T-helper 2 cell (primary cell): ENCODE measurements at places on chromosomes 16 and 17.

DNA sequence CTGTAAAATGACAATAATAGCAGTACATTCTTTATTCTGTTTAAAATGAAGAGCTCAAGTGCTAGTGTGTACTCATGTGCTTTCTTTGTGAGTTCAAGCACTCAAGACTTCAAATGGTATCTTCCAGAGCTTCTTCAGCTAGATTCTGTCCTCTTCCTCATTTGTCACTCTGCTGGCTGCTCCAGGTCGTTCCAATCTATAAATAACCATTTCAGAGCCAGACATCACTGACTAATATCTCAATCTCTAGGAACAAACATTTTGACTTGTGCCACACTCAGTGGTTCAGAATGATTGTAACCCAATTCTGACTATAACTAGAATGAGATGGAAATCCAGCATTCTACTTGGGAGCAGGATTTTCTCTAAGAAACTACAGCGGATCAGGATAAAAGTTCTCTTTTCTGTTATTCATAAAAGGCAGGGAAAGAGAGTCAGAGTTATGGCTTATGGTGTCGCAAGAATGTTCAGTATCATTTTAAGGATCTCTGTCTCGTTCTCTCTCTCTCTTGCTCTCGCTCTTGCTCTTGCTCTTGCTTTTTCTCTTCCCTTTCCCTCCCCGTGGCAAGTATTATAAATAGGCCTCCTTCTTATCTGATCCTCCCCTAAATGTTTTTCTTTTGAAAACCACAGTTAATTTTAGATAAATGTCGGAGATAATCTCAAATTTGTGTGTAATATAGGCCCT, 116.3 kb upstream of the MAF start:
- no peak for DNase-seq

- DNase-seq: no peak
Measured at GRCh38 chr16:10619271-10619849, 39.0 kb upstream of the EMP2 start.

- no peak for DNase-seq
Measured at GRCh38 chr17:42198897-42199296, 4.6 kb upstream of the GHDC start.

DNA sequence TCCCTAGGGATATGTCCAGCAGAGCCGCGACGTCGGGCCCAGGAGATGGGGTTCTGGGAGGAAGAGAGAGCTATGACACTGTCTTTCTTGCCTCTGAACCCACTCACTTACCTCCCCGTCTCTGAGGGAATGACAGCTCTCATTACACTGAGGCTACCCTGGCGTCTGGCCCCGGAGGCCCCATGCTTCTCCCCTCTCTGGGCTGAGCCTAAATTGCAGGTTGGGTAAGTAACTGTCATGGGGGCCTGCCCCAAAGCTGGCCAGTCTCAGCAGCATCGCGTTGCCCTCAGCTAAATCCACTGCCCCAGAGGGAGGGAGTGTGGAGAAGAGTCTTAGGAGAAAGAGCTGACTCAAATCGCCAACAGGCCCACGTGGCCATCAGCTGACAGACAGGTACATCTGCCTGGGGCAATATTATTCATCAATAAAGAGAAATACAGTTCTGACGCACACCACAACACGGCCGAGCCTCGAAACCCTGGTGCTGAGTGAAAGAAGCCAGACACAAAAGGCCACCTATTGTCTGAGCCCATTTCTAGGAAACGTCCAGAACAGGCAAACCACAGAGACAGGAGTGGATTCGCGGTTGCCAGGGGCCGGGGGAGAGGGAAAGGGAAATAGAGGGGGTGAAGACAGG, 156.4 kb downstream of the C16orf95 start:
- DNase-seq: no peak

GRCh38 chr17:49439673-49440571, 25.2 kb upstream of the PHB1 start:
- no peak for DNase-seq

GRCh38 chr16:80993307-80993706, 13.4 kb downstream of the CMC2 start:
- no peak for DNase-seq

DNA sequence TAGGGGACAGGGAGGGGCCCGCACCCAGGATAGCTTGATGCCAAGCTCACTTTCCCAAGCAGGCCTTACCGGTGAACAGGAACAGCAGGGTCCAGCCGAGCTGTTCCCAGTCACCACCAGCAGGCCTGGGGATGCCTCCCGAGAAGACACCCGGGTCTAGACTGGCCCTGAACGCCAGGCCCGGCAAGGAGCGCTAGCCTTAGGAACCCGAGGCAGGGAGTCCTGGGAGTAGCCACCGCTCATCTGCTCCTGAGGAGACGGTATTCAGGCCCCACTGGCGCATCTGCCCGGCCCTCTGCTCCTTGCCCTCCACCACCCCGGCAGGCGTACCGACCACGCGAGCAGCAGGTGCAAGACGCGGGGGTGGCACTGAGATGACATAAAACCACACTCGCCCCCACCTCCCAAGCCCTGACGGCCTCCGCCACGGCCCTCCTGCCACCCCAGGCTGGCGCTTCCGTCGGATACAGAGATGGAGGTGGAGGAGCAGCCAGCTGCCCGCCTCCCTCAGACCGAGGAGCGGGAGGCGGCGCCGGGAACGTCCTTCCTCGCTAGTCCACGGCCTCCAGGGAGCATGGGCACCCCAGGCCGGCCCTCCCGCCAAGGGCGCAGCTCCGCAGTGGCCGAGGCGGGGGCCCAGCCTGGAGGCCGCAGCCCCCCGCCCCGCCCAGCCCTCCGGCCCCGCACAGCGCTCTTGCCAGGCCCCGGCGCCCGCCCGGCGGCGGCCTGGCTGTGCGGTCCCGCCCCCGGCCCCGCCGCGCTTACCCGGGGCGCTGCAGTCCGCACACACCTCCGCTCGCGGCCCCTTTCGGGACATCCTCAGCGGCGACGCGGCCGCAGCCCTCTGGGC, 661 bp downstream of the GIT1 start:
- DNase-seq: peak; percentile 56

GRCh38 chr17:60439501-60439900, 17.2 kb downstream of the CHCT1 start:
- DNase-seq: no peak

- DNase-seq: no peak
Measured at GRCh38 chr17:38440614-38441397, 12.5 kb downstream of the ARHGAP23 start.

- no peak for DNase-seq
Measured at GRCh38 chr17:38921756-38922411, 3.5 kb upstream of the LASP1NB start.

DNA sequence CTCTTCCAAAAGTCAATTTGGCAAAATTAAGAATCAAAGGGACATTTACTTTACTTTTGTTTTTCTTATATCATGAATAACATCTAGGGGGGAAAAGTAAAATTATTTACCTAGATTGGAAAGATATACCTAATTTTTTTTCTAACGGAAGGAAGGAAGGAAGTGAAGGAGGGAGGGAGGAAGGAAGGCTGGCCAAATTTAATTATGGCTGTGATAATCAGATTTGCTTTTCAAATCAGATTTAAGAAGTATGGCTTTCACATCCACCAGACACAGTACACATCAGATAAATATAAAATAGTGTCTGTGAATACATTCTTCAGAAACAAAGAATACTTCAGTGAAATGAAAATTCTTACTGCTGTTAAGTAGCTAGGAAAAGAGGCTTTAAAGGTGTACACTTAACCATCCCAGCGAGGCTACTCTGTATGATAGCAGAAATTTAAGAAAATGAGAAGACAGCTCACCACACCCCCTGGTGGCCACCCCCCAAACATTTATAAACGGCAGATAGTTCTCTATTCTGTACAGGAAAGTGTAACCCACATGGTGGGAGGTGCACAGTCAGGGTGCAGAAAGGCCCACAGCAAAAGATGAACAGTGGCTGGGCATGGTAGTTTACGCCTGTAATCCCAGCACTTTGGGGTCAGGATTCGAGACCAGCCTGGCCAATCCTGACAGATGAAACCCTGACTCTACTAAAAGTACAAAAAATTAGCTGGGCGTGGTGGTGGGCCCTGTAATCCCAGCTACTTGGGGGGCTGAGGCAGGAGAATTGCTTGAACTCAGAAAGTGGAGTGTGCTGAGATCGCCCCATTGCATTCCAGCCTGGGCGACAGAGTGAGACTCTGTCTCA, 150.8 kb downstream of the SSH2 start:
- peak; percentile 61 for DNase-seq

- no peak for DNase-seq
Measured at GRCh38 chr16:67184453-67184994, 761 bp upstream of the MATCAP1 start.

DNA sequence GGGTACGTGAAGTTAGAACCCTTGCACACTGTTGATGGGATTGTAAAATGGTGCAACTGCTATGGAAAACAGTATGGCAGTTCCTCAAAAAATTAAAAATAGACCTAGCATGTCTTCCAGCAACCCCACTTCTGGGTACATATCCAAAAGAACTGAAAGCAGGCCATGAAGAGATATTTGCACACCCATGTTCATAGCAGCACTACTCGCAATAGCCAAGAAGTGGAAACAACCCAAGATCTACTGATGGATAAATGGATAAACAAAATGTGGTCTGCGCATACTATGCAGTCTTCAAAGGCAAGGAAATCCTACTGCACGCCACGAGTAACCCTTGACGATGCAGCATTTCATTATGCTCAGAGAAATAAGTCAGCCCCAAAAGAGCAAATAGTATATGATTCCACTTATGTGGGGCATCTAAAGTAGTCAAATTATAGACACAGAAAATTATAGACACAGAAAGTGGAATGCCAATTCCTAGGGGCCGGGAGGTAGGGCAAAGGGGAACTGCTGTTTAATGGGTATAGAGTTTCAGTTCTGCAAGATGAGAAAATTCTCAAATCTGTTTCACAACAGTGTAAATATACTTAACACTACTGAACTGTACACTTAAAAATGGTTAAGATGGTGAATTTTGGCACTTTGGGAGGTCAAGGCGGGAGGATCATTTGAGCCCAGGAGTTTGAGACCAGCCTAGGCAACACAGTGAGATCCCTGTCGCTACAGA, 17.2 kb downstream of the CORO7 start:
- no peak for DNase-seq

DNA sequence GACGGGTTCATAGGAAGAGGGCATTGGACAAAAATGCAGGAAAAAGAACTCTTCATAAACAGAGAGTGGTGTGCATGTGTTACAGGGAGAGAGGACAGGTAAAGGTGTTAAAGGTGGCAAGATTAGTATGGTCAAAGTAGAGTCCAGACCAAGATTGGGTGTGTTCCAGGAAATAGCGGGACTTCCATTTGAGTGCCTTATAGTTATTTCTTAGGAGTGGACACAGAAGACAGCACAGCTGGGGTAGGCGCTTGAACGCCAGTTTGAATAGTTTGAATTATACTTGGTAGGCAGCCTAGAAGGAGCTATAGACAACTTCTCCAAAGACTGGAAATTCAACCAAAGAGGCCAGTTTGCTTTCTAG, 63.4 kb downstream of the MAP2K6 start:
- DNase-seq: no peak

DNA sequence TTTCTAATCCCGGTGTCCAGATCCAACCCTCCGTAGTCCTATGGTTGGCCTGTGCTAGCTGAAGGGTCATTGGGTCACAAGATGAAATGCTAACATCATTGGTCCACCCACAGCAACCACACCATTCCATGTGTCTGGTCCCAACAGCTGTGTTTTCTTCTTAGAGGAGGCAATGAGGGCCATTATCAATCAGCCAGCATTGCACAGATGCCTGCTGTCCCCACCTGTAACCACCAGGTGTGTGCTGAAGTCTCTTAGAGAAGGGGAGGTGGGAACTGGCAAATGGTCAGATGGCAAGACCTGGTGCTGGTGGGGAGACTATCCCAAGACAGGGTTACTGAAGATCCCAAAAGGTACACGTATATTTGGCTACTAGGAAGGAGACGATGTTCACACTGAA, 37.4 kb downstream of the HIC1 start:
- no peak for DNase-seq

DNA sequence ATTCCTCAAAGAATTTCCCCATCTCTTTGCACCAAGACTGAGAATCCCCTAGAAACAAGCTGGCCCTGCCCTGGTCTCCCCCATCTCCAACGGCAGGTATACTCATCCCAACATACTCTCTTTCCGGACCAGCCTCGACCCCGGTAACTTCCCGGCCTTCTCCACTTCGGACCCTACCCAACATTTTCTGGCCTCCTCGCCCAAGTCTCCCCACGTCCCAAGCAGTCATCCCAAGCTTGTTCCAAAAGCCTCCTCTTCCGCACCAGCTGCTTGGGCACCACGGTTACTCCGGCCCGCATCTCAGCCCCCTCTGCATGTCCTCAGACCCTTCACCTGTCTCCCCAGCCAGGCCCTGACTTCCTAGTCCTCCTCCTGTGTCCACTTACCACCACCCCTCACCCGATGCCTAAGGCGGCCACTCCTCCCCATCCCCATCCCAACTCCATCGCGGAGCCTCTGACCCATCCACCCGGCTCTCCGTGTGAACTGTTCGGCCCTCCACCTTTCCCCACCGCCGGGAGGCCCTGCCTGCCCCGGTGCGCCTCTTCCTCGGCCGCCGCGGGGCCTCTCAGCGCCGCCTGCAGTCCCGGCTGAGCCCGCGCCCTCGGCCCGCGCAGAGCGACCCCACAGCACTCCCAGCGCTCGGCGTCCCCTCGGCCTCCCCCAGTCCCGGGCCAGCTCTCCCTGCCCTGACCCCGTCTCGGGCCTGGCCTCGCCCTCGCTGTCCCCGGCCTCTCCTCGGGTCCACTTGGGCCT, 994 bp downstream of the PITPNA start:
- peak; percentile 26 for DNase-seq

GRCh38 chr16:87490096-87490798, 2.6 kb downstream of the ZCCHC14 start:
- no peak for DNase-seq

DNA sequence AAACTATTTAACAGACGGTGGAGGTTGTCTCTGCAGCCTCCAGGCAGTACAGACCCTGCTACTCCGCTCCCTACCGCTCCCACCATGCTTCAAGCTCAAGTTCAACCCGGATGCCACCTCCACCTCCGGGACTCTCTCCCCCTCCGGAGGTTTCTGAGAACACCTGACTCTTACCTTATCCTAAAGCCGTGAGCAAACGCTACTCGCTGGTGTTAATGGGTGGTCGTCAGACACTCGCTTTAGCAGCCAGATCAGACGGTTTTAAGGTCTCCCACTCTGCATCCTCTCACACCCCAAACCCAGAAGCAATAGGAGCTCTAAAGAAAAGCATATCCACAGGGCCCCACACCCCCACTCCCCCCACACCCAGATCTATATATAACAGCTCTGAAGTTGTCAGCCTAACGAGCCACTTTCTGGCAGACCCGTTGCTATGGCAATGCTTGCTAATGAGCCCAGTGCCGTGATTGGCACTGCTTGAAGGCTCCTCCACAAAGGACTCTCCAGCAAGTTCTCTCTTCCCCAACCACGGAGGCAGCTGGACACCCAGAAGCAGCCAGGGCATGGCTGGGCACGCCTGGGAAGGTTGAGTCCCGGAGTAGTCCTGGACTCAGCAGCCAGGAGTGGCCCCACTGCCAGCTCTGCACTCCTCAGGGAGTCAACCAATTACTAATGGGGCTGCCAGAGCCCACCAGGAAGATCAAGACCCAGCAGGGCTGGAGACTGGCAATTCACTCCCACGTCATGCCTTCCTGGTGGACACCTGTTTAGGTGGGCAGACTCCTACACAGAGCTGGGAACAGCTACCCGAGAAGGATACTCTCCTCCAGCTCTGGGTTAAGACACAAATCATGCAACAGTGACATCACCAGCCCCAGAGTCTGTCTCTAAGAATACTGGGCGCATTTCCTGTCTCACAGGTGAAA, 121.2 kb upstream of the RCVRN start:
- no peak for DNase-seq
